ENCODE measurements at places on chromosomes 5 and 9. TPM values are rescaled to one million over a fixed set of nuclear protein-coding genes. Genes with fewer than 3 reads are reported as not detected.

The NPM1 gene
- 3,094 TPM for polyA plus RNA-seq

The LRRC26 gene
- polyA plus RNA-seq: 1.5 TPM

DNA sequence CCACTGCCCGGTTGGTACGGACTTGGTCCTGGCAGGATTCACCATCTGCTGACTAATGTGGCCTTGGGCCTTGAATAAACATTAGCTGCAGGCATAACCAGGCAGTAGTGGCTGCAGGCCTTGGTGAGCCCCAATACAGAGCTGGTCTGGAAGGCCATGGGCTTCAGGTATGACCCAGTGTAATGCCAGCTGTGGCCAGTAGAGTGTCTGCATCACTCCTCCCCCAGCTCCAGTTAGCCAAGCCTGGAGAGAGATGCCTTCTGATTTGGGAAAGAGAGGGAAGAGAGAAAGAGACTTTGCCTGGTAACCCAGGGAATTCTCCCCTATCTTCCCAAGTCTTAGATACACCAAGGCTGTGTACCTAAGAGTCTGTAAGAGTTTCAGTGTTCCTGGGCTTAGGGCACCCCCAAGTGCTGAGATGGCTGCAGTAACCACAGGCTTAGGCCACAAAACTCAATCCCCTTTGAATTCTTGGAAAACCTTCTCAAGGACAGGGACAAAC lies 5.6 kb upstream of the C5 start:
- DNase-seq: no peak

DNA sequence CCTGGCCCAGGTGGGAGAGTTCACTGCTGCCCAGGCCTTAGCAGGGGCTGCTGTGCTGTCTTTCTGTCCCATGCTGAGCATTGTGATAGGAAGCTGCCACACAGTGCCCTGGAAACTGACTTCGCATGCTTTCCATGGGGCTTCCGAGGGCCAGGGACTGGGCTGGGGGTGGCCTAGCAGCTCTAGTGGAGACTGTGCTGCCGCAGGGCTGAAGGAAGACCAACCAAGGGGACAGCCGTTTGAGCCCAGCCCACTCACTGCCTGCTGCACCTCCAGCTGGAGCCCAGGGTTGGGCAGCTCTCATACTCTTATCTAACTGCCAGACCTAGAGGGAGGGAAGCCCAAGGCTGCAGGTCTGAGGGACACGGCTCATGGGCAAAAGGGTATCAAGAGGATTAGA lies 79.2 kb downstream of the RGS3 start:
- DNase-seq: no peak

DNA sequence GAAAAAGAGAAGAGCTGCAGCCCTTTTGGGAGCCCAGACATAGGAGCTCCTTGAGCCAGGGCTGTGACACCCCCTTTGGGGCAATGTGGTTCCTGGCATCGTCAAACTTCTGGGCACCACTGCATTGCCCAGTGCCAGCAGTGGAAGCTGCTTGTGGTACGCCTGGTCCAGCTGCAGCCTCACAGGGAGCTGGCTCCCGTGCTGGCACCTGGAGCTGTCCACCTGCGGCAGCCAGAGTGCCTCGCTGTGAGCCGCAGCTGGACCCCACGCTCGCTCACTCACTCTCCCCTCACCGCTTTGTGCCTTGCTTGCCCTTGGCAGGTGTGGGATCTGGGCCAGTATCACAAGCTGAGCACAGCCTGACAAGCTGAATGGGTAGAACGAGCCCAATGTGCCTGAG lies 1150.8 kb upstream of the CDH6 start:
- no peak for DNase-seq

- no peak for DNase-seq
Observed at GRCh38 chr9:135240871-135241311, 153.4 kb downstream of the OLFM1 start.

- DNase-seq: no peak
Observed at GRCh38 chr9:92057226-92057625, 58.0 kb downstream of the SPTLC1 start.

DNA sequence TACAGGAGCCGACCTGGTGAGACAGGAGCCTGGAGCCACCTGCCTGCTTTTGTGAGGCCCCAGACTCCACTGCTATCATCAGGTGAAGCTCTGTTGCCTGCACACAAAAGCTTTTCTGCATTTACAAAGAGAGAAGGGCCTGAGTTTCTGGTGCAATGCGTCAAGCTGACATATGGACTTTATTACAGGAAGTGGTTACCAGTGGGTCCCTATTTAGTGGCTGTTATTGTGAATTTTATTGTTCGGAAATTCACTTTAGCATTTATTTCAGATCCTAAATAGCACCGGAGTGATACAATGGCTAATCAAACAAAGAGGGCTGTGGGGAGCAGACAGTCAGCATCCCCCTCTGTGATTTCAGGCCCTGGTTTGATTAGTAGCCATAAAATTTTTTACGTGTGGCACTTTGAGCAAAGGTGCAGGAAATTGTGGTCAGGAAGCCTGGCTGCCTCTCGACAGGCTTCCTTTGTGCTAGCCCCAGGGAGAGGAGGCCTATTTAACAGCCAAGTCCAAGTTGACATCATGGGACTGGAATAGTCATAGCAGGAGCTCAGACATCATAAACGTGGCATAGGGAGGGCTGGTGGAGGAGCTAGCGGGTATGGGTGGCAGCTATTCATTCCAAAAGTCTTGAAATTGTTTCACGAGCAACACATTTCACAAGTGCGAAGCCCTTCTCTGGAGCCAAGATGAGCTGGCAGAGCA lies 8.4 kb downstream of the TGFBI start:
- DNase-seq: peak; percentile 45

DNA sequence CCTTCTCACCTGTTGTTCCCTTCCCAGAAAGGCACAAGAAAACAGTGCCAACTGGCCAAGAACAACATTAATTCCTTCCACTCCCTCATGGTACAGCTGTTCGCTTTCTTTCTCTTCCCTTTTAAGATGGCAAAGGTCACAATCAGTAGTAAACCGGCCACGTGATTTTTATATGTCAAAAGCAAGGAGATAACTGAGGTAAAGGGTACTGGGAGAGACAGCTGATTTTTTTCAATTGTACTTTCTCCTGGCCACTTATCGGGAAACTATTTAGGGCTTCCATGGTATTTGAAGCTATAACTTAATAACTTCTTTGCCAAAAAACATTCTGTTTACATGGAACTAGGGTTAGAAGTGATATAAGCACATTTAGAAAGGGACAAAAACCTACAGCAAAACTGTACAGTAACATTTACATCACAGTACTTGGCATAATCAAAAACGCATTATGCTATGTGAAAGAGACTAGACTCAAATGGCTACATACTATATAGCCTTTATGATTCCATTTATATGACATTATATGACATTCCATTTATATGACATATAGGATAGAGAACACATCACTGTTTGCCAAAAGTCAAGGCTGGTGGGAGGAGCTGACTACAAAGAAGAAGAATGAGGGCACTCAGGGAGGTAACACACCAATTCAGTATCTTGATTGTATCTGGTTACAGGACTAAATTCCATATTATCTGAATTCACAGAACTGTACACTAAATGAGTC lies 24.8 kb downstream of the PLPP1 start:
- DNase-seq: peak; percentile 85

GRCh38 chr5:57795203-57795602 lies 312.6 kb upstream of the ACTBL2 start:
- DNase-seq: no peak

DNA sequence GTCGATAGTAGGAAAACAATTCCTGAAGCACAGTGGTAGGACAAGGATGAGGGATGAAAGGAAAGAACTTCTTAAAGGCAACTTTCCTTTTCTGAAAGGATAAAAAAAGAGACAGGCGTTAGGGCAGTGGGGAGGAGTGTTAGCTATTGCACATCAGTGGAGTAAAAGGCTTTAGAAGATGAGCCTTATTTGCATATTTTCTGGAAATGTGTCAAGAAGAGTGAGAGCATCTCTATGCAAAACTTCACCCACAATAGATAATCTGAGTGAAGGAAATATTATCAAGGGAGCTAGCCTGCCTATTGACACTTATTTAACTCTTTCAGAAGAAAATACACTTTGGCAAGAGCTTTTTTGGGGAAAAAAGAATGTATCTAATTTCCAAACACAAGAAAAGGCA lies 151.6 kb downstream of the MACIR start:
- no peak for DNase-seq

GRCh38 chr9:99231711-99232110 lies 9.6 kb downstream of the SEC61B start:
- no peak for DNase-seq

DNA sequence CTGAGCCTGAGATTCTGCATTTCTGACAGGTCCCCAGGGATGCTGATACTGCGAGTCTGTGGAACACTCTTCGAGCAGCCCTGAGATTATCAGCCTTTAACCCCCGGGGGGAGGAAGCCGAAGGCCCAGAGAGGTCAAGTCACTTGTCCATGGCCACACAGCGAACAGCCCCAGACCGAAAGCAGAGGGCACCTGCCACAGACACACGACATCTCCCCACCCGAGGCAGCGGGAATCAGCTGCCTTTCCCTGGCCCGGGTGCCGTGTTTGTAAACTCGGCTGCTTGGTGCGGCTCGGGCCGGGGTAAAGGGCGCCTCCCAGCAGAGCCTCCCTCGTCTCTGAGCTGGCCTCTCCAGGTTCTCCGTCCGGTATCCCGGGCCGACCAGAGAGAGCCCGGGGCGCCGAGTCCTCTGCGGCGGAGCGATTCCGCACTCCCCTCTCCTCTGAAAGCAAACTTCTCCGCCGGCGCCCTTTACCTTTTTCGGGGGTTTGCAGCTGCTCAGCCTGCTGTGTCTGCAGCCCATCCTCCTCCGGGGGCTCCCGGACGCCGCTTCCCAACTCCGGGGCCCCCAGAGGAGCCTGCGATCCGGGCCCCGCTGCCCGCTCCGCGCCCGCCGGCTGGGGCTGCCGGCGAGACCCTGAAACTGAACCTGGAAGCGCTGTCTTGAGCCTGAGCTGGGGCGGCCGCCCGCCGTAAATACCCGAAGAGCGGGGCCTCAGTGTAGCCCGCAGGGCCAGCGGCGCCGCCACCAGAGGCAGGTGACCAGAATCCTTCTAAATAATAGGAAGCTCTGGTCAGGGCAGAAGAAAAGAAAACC lies at the start of gene CCDC69:
Gene CCDC69, minus strand, starts transcription at position 646 of the 818 bp plus-strand sequence. Its CDS starts 122 bp downstream, at position 524.
- DNase-seq: peak; percentile 60

GRCh38 chr9:126412905-126413304 lies 86.3 kb downstream of the MVB12B start:
- DNase-seq: no peak

DNA sequence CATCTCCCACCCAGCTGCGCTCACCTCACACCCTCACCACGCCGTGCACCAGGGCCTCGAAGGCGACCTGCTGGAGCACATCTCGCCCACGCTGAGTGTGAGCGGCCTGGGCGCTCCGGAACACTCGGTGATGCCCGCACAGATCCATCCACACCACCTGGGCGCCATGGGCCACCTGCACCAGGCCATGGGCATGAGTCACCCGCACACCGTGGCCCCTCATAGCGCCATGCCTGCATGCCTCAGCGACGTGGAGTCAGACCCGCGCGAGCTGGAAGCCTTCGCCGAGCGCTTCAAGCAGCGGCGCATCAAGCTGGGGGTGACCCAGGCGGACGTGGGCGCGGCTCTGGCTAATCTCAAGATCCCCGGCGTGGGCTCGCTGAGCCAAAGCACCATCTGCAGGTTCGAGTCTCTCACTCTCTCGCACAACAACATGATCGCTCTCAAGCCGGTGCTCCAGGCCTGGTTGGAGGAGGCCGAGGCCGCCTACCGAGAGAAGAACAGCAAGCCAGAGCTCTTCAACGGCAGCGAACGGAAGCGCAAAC lies 1.1 kb downstream of the POU4F3 start:
- DNase-seq: no peak

The LHX6 gene
- polyA plus RNA-seq: 0.45 TPM

- DNase-seq: no peak
Observed at GRCh38 chr5:85990998-85991397, 626.7 kb upstream of the COX7C start.

- no peak for DNase-seq
Observed at GRCh38 chr5:133995883-133996563, 8.8 kb downstream of the VDAC1 start.

- DNase-seq: no peak
Observed at GRCh38 chr9:122477346-122477745, 380 bp downstream of the OR1J1 start.

GRCh38 chr5:62284946-62285891 lies 20.8 kb upstream of the KIF2A start:
- DNase-seq: no peak

The ADCY2 gene
- polyA plus RNA-seq: 0.87 TPM

The IL9 gene
- not detected for polyA plus RNA-seq

DNA sequence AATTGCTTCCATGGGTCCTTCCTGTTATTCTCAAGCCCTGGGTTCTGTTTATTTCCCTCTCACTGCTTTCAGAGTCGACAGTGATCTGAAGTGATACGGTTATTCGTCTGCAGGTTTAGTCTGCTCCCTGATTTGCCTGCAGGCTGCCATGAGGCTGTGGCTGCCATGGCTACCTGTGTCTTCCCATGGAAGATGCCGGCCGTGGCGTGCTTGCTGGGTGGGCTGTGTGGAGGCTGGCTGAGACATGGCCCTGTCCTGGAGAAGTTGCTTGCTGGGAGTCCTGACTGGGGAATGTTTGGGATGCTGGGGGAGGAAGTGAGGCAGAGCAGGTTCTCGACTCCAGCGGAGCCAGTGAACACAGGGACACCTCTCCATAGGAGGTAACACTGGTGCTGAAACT lies 104.1 kb upstream of the TBC1D2 start:
- no peak for DNase-seq
